Adrenal gland (tissue), 19 donors: ENCODE measurements at places on chromosomes 12 and 14. TPM values are rescaled to one million over a fixed set of nuclear protein-coding genes. Genes with fewer than 3 reads are reported as not detected.

The RASSF9 gene
- 3.6 TPM for total RNA-seq

DNA sequence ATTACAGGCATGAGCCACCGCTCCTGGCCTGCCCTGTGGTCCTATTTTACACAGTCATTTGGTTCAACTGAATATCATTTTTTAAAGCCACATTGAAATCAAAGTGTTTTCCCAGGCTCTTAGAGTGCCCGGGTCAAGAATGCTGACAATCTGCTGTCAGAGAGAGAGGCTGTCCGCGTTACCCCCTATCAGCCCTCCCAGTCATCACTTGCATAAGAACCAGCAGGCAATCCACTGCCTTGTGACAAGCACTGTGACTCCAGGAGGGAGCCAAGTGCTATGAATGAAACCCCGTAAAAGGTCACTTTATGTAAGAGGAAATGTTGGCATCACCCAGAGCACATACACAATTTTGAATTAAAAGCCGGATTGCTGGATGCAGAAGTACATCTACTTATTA lies 13.5 kb downstream of the PHLDA1 start:
- DNase-seq: no peak
- H3K36me3 ChIP-seq: no peaks in the 10 kb centered on the region
- H3K27ac ChIP-seq: no peak overlapping the region
- H3K4me3 ChIP-seq: no peak overlapping the region

- DNase-seq: no peak
- no peak overlapping the region for H3K4me3 ChIP-seq
- no peak overlapping the region for H3K27ac ChIP-seq
- H3K36me3 ChIP-seq: no peaks in the 10 kb centered on the region
Measured at GRCh38 chr14:96648506-96649326, 146.5 kb downstream of the PAPOLA start.

The TUBA1B gene
- total RNA-seq: 340 TPM

The CTSG gene
- not detected for total RNA-seq

GRCh38 chr12:56082967-56083366 lies 3.0 kb downstream of the ERBB3 start:
- peaks cover 7% of the 10 kb centered on the region for H3K4me1 ChIP-seq
- no peaks in the 10 kb centered on the region for H3K27me3 ChIP-seq
- no peak overlapping the region for H3K4me3 ChIP-seq
- H3K27ac ChIP-seq: no peak overlapping the region
- H3K36me3 ChIP-seq: no peaks in the 10 kb centered on the region
- no peak for DNase-seq

- H3K27me3 ChIP-seq: no peaks in the 10 kb centered on the region
- no peak for DNase-seq
- no peaks in the 10 kb centered on the region for H3K4me1 ChIP-seq
- no peak overlapping the region for H3K27ac ChIP-seq
- no peak overlapping the region for H3K4me3 ChIP-seq
- no peaks in the 10 kb centered on the region for H3K36me3 ChIP-seq
Measured at GRCh38 chr12:41510470-41510869, 322.4 kb downstream of the PDZRN4 start.

GRCh38 chr12:116692605-116693004 lies 45.3 kb downstream of the SPRING1 start:
- peaks cover 17% of the 10 kb centered on the region for H3K27me3 ChIP-seq
- H3K4me1 ChIP-seq: no peaks in the 10 kb centered on the region
- H3K4me3 ChIP-seq: no peak overlapping the region
- no peaks in the 10 kb centered on the region for H3K36me3 ChIP-seq
